C1 segment of cervical spinal cord (tissue), 14 donors: ENCODE measurements at places on chromosomes 5 and 9.

- no peak for DNase-seq
These were observed 75.6 kb downstream of the GAPVD1 start for GRCh38 chr9:125337236-125337635.

- no peak for DNase-seq
These were observed 112.7 kb downstream of the OSTF1 start for GRCh38 chr9:75200892-75201470.

DNA sequence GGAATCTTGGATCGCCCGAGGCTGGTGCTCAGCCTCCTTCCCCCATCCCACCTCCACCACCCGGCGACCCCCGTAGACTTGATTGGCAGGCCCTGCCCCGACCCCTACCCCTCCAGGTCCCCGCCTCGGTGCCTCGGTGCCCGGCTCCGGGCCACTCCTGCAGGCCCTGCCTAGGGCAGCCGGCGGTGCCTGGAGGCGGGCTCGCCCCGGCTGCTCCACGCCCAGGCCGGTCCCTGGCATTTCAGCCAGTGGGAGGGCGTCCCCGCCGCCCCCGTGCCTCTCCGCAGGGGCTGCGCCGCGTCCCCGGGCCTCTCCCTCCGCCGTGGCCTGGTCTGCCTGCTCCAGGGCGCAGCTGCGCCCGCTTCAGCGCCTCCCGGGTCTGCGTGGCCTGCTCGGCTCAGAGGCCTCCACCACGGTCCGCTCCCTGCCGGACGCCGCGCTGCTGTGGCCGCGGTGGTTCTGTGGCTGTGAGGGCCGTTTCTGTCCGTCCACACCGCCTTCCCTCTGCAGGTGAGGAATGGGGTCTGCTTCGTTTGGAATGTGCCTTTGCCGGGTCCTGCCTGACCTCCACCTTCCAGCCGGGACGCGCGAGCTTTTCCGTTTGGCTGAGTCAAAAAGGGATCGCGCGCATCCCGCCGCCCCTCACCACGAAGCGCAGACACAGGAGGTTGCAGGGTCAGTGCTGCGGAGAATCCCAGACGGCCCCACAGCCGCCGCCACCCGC, 48.3 kb upstream of the IRX4 start:
- DNase-seq = peak; percentile 45

DNA sequence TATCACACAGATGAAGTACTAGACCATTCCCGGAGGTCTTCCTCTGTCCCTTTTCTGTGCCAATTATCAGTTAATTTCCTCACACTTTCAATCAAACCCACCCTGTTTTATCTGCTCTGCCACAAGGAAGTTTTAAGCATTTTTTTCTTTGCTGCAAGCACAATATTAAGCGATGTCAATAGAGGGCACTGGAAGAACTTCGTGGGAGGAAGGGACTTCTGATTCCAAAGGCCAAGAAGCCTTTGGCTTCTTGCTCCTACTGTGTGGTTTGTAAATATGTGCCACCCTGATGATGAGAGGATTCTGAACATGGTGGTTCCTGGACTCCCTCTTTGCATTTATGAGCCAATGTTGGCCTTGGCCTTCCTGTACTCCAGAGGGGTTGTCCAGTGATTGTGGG, 1712.5 kb upstream of the C9orf72 start:
- no peak for DNase-seq

- no peak for DNase-seq
These were observed 93.8 kb upstream of the RASGRF2 start for GRCh38 chr5:80866371-80866770.

GRCh38 chr9:69122549-69123141, 51.4 kb upstream of the TJP2 start:
- DNase-seq = no peak

DNA sequence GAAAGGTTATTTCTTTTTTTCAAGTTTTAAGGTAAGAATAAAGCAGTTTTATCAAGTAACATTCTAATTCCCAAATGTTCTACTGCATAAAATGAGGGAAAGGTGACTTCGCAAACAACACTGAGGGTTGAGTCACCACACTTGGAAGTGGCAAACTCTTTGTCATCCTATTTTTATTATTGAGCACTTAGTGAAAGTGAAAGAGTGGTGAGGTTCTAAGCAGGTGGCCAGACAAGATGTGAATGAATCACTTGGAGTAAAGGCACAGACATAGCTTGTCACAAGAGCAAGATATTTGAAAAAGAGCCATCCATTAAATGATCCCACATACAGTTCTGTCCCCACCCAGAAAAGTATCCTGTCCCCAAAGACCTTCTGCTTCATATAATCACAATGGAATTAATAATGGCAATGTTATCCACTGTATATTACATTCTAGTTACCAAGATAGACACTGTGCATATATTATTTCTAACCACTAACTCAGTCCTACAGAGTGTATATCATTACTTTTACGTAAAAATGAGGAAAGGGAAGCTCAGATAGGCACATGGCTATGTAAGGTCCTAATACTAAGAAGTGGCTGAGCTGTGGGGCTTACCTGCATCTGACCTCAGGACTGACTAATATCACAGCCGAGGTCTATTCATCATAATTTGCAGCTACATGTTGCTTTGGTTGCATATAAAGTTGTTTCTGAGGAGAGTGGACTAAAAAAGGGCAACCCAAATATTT, 730.4 kb upstream of the MEF2C start:
- no peak for DNase-seq

DNA sequence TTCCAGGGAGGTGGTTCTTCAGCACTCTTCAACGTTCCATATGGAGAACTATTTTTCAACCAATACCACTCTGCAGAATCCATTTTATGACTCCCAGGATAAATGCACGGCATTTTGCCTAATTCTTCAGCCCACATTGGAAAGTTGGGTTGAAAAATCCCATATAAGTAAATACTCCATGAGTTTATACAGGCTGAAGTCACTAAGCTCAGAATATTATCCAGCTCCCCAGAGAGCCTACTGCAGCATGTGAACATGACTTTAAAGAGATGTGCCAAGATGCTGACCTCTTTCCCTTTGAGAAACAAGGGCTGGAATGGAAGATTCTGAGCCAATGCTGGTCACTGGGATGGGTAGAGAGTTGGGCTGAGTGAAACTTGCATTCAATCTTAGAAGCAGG, 111.9 kb upstream of the SLIT3 start:
- no peak for DNase-seq

- no peak for DNase-seq
These were observed 109.0 kb downstream of the GNAQ start for GRCh38 chr9:77922591-77922990.

GRCh38 chr5:394671-395155, 48.3 kb upstream of the EXOC3 start:
- no peak for DNase-seq
